ENCODE measurements at places on chromosomes 11 and 22. TPM values are rescaled to one million over a fixed set of nuclear protein-coding genes. Genes with fewer than 3 reads are reported as not detected.

CDC42BPG gene
- 0.68 TPM for total RNA-seq

GRCh38 chr11:73792584-73792983 lies 4.9 kb downstream of the MRPL48 start:
- H3K4me1 ChIP-seq = peaks cover 15% of the 10 kb centered on the region
- DNase-seq = no peak
- peaks cover 4% of the 10 kb centered on the region for H3K36me3 ChIP-seq
- no peaks in the 10 kb centered on the region for H3K27me3 ChIP-seq
- no peak overlapping the region for H3K4me3 ChIP-seq
- H3K27ac ChIP-seq = no peak overlapping the region

GRCh38 chr11:15968461-15969130 lies 387.8 kb downstream of the SOX6 start:
- no peak for DNase-seq
- H3K27ac ChIP-seq = peak overlapping the region; percentile 95
- peak overlapping the region; percentile 61 for H3K4me3 ChIP-seq
- H3K27me3 ChIP-seq = no peaks in the 10 kb centered on the region

DNA sequence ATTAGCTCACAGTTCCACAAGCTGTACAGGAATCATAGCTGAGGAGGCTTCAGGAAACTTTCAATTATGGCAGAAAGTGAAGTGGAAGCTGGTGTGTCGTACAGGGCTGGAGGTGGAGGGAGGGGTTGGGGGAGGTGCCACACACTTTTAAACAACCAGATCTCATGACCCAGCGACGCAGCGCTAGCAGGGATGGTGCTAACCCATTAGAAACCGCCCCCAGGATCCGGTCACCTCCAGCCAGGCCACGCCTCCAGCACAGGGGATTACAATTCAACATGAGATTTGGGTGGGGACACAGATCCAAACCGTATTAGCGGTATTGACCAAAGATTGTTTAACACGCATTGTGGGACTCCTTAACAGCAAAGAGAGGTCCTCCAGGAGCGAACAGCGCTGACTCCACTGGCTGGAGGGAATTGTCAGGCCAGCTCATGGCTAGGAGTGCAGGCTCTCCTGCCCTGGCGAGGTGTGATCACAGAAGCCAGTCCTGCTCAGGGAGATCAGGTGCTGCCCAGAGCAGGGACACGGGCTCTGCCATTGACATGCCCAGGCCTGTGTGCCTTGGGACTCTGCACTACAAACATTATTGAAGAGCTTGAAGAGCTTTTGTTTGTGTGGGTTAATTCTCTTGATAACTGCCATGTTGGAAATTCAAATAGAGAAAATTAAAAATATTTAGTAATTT lies 215.3 kb downstream of the TBC1D22A start:
- no peaks in the 10 kb centered on the region for H3K4me1 ChIP-seq
- peaks cover 37% of the 10 kb centered on the region for H3K36me3 ChIP-seq
- H3K27ac ChIP-seq = no peak overlapping the region
- peak; percentile 79 for DNase-seq

GRCh38 chr11:115699733-115700132 lies 195.5 kb upstream of the CADM1 start:
- no peak overlapping the region for H3K4me3 ChIP-seq
- no peaks in the 10 kb centered on the region for H3K4me1 ChIP-seq
- H3K36me3 ChIP-seq = peaks cover 2% of the 10 kb centered on the region
- peaks cover 35% of the 10 kb centered on the region for H3K27me3 ChIP-seq
- no peak for DNase-seq

GRCh38 chr11:67700548-67701262 lies 26.3 kb upstream of the ALDH3B2 start:
- DNase-seq = no peak
- no peaks in the 10 kb centered on the region for H3K36me3 ChIP-seq
- no peak overlapping the region for H3K4me3 ChIP-seq
- H3K27ac ChIP-seq = no peak overlapping the region
- peaks cover 58% of the 10 kb centered on the region for H3K27me3 ChIP-seq
- no peaks in the 10 kb centered on the region for H3K4me1 ChIP-seq

- H3K4me3 ChIP-seq = no peak overlapping the region
- no peak for DNase-seq
- H3K36me3 ChIP-seq = no peaks in the 10 kb centered on the region
- peaks cover 4% of the 10 kb centered on the region for H3K27me3 ChIP-seq
- no peaks in the 10 kb centered on the region for H3K4me1 ChIP-seq
Observed at GRCh38 chr11:131624531-131624930, 254.1 kb downstream of the NTM start.

- DNase-seq = no peak
- no peak overlapping the region for H3K27ac ChIP-seq
- no peaks in the 10 kb centered on the region for H3K36me3 ChIP-seq
- H3K4me3 ChIP-seq = no peak overlapping the region
- H3K27me3 ChIP-seq = no peaks in the 10 kb centered on the region
Observed at GRCh38 chr11:2375341-2375853, 1.7 kb upstream of the CD81 start.

INTS4 gene
- total RNA-seq = 41.6 TPM

- DNase-seq = no peak
- no peak overlapping the region for H3K4me3 ChIP-seq
- H3K4me1 ChIP-seq = no peaks in the 10 kb centered on the region
- no peak overlapping the region for H3K27ac ChIP-seq
Observed at GRCh38 chr22:22737590-22737989, 93.2 kb downstream of the GGTLC2 start.

CSNK2A3 gene
- 1.0 TPM for total RNA-seq

CNGA4 gene
- not detected for total RNA-seq

All from osteocyte (in vitro differentiated cells).